Activated T-helper 9 cell treated with anti-CD3 and anti-CD28 coated beads, Interleukin-2, amount 50 U/mL, for 16 hours (primary cell): ENCODE measurements at places on chromosomes 2 and 18.

DNA sequence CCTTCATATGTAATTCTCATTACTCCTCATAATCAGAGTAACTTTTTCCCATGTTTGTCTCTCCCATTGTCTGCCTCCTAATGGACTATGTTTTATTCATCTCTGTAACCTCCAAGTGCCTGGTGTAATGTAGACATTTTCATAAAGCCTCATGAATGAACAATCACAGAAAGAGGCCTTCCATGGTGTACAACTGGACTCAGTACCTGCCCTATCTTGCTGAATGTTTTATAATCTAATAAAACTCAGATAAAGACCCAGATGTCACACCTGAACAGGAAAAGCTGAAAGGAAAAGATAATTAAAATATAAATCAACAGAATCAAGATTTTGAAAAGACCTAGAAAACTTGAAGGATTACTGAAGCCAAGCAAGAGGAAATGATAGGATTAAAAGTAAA lies 36.7 kb downstream of the RAB1A start:
- DNase-seq = no peak

DNA sequence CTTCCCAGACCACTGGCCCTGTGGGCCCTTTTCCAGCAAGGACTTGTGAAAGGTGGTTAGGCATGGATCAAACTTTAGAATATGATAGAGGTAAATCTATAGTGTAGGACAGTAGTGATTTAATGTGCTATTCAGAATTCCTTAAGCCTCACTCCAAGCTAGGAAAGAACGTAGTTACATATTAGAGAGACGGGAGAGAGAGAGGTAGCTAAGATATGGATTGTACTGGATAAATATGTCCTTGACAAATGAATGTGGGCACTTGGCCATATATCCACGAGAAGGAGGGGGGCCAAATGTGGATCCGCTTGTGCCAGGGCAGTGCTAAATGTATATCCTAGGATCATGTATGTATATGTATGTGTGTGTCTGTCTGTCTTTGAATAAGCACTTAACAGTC lies 6.5 kb downstream of the KCNJ3 start:
- DNase-seq = no peak

- DNase-seq = no peak
These were observed 19.4 kb downstream of the ELAC1 start for GRCh38 chr18:50987261-50987660.

GRCh38 chr2:178250429-178250828 lies 56.1 kb downstream of the OSBPL6 start:
- DNase-seq = no peak

DNA sequence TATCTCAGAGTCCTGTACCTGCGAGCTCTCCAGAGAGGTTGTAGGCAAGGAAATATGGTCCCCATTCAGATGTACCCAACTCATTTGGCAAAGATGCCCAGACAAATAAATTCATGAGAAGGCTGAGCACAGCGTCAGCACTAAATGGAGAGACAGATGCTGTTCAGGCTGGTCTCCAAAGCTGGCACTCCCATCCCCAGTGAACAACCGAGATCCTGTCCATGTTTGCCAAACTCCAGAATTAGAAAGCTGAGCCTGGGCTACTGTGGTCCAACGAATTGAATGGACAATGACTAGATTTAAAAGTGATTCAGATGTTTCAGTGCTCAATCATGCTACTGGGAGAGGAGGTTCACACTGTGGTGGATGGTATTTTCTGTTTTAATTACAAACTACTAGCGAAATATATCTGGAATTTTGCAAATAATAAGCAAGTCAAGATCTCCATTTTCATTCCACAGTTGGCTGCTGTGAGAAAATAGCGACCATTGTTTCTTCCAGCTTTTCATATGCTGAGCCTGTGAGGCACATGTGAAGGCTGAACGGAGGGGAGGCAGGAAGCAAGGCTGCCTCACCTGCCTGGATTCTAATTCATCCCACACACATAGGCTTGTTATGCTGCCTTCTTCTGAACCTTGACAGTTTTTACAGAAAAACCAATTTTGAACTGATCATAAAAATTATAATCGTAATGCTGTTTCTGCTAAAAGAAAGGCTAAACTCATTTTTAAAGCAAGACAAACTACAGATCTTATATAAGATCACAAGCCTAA lies 22.6 kb upstream of the DAPL1 start:
- no peak for DNase-seq

DNA sequence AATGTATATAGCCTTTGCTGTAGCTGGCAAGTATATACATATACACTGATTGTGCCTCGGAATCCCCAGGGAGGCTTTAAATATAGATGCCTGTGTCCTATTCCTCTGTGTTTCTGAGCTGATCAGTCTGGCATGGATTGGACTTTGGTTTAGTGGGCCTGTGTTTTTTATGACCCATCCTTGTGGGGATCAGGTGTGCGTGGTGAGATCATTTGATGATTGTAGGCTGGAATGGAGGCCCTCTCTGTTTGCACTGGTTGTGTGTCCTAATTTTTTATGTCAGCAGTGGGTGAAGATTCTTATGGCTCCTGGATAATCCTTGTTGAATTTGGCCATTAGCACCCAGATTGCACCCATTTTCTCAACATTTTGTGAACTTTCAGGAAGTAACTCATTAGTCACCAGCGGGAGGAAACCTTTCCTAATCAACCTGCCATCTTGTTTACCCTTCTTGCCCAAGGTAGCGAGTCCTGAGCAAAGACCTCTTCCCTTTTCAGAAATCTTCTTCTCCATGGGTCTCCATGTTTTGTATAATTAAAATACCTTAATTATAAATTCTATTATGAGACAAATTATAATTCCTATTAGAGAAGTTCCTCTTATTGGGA lies 75.8 kb downstream of the UGGT1 start:
- DNase-seq = no peak

DNA sequence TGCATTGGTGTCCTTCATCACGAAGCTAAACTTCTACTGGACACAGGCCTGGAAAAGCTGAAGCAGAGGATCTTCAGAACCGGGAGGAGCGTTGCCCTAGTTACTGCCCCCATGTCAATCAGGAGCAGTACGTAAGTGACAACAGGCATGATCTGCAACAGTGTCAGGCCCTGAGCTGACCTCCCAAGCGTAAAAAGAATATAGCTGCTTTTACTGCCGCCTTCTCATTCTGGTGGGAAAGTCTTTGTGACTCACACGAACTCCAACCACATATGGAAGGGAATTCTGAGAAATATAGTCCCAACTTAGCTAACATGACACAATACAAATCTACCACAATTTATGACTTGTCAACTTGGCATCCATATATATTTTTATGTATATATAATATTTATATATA lies 1007.7 kb upstream of the CDH2 start:
- DNase-seq = no peak

- no peak for DNase-seq
These were observed 29.8 kb downstream of the KLF7 start for GRCh38 chr2:207135801-207136457.

- no peak for DNase-seq
These were observed 163.5 kb downstream of the MTCL1 start for GRCh38 chr18:8868779-8869415.

DNA sequence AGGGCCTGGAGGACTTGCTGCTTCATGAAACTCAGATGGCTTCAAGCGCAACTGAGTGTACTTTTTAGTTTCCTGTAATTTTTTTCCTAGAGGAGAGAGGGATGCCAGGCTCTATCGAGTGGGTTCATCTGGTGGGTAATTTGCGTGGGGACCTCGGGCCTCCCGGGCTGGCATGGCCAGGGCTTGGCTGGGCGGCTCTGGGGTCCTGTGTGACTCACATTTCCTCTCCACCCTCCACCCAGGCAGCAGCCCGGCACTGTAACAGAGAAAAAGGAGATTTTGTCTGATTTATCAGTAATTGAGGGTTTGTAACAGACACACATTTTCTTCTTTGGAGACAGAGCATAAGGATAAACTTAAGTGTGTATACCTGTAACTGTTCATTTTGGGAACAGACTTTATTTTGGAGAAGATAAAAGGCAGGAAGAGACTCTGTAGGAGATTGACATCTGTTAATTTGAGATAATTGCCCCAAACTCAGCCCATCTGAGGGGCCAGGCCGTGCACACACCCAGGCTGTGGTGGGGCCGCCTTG lies 64.3 kb downstream of the NFATC1 start:
- DNase-seq = no peak

- DNase-seq = no peak
These were observed 47.8 kb upstream of the C2orf74 start for GRCh38 chr2:61114147-61114546.
